SW 1271 (cell line): ENCODE measurements at places on chromosomes 7 and 10.

- peak; percentile 52 for DNase-seq
Observed at GRCh38 chr7:118153551-118154177, 30.3 kb upstream of the LSM8 start.

- DNase-seq, result no peak
Observed at GRCh38 chr7:46215987-46216567, 295.0 kb upstream of the IGFBP3 start.

GRCh38 chr7:77524731-77525130 is 12.4 kb upstream of the PTPN12 start:
- DNase-seq, result no peak

GRCh38 chr10:122249991-122250750 is 20.9 kb upstream of the BTBD16 start:
- DNase-seq, result no peak

DNA sequence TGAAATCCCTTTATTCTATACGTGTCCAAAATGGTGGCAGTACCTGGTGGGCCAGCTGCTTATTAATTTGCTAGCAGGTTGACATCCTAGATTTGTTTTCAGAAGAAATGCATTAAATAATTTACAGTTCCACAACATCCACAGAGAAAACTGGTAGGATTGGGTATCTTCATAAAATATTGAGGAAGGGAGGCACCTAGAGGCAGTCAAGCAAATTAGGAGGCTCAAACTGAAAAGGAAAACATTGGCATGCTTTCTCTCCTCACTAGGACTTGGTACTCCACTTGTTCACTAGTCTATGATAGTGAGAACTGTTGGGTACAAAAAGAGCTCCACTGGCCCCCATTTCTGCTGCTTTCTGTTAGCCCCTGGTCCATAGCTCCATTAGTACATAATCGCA is 18.3 kb upstream of the LRGUK start:
- no peak for DNase-seq

GRCh38 chr10:102152545-102152890 is 329 bp downstream of the NOLC1 start:
- DNase-seq, result no peak

- no peak for DNase-seq
Observed at GRCh38 chr10:35074266-35074665, 15.9 kb downstream of the CUL2 start.
